A172 (cell line): ENCODE measurements at places on chromosomes 4 and X.

- DNase-seq, result no peak
Measured at GRCh38 chr4:82823062-82823461, 24.5 kb upstream of the SCD5 start.

- DNase-seq, result no peak
Measured at GRCh38 chr4:181859439-181859838, 383.8 kb upstream of the TENM3 start.

GRCh38 chr4:99473131-99473530 lies 37.7 kb upstream of the C4orf17 start:
- DNase-seq, result no peak

GRCh38 chr4:23333946-23334878 lies 555.6 kb downstream of the PPARGC1A start:
- peak; percentile 91 for DNase-seq

GRCh38 chr4:84317513-84317912 lies 181.6 kb downstream of the NKX6-1 start:
- DNase-seq, result no peak
